ENCODE measurements at places on chromosomes 5 and 9. TPM values are rescaled to one million over a fixed set of nuclear protein-coding genes. Genes with fewer than 3 reads are reported as not detected.

ADAMTSL2 gene
- not detected for total RNA-seq

EXOSC2 gene
- total RNA-seq, result 84.6 TPM

C9orf72 gene
- 3.4 TPM for total RNA-seq

SPINK4 gene
- not detected for total RNA-seq

CCDC112 gene
- total RNA-seq, result 6.5 TPM

ARL14EPL gene
- total RNA-seq, result 0.43 TPM

CCL28 gene
- 0.03 TPM for total RNA-seq

PCDHA5 gene
- total RNA-seq, result 0.70 TPM

ZFP2 gene
- total RNA-seq, result 0.06 TPM

PLCXD3 gene
- total RNA-seq, result 0.07 TPM

PCDH1 gene
- 3.4 TPM for total RNA-seq

KLHL3 gene
- total RNA-seq, result 0.44 TPM

SLC25A2 gene
- not detected for total RNA-seq

CXXC5 gene
- 16.9 TPM for total RNA-seq

RUSC2 gene
- 31.9 TPM for total RNA-seq

PNPLA7 gene
- total RNA-seq, result 0.54 TPM

GLDC gene
- 13.6 TPM for total RNA-seq

TMEFF1 gene
- total RNA-seq, result 1.2 TPM

GRXCR2 gene
- not detected for total RNA-seq

HACD4 gene
- total RNA-seq, result 0.96 TPM

SRP19 gene
- total RNA-seq, result 75.1 TPM

ADGRV1 gene
- total RNA-seq, result 0.56 TPM

ABLIM3 gene
- total RNA-seq, result 19.6 TPM

MTX3 gene
- 6.3 TPM for total RNA-seq

CDO1 gene
- total RNA-seq, result not detected

CCL27 gene
- total RNA-seq, result not detected

LCN9 gene
- total RNA-seq, result 0.16 TPM

CAPSL gene
- total RNA-seq, result not detected

SHB gene
- 40.8 TPM for total RNA-seq

AGPAT2 gene
- 101 TPM for total RNA-seq

CSNK1G3 gene
- 23.5 TPM for total RNA-seq

C9orf57 gene
- total RNA-seq, result not detected

PRDM9 gene
- total RNA-seq, result not detected

GLRX gene
- 74.6 TPM for total RNA-seq

CCDC192 gene
- not detected for total RNA-seq

OR1L1 gene
- total RNA-seq, result not detected

DND1 gene
- total RNA-seq, result 0.47 TPM

CDKN2A gene
- not detected for total RNA-seq

FLT4 gene
- total RNA-seq, result 4.4 TPM

THG1L gene
- 29.9 TPM for total RNA-seq

OSTF1 gene
- total RNA-seq, result 16.1 TPM

FNIP1 gene
- 13.9 TPM for total RNA-seq

AGXT2 gene
- total RNA-seq, result not detected

PCDHGA8 gene
- total RNA-seq, result 0.05 TPM
